Activated naive CD8-positive, alpha-beta T cell treated with anti-CD3 and anti-CD28 coated beads, Interleukin-2, amount 10 ng/mL, durations not matched to agents 7 days and 5 days (primary cell): ENCODE measurements at places on chromosomes 6 and 20. TPM values are rescaled to one million over a fixed set of nuclear protein-coding genes. Genes with fewer than 3 reads are reported as not detected.

The TSBP1 gene
- not detected for total RNA-seq

The REM1 gene
- not detected for total RNA-seq

The RSPH4A gene
- 0.14 TPM for total RNA-seq

The KCNQ5 gene
- 5.1 TPM for total RNA-seq

The BEND6 gene
- total RNA-seq, result not detected

The UBE2C gene
- total RNA-seq, result 154 TPM

The SAMD5 gene
- not detected for total RNA-seq

The PI16 gene
- 0.86 TPM for total RNA-seq
